Stimulated activated CD8-positive, alpha-beta memory T cell treated with anti-CD3 and anti-CD28 coated beads, Interleukin-4, amount 100 ng/mL, for 1 hour (primary cell): ENCODE measurements at places on chromosomes 7 and 10.

GRCh38 chr7:68720697-68721096 lies 877.6 kb upstream of the AUTS2 start:
- DNase-seq = no peak

- no peak for DNase-seq
Observed at GRCh38 chr10:69004821-69005220, 16.2 kb downstream of the KIFBP start.

GRCh38 chr10:51640120-51640819 lies 59.1 kb downstream of the CSTF2T start:
- no peak for DNase-seq

- DNase-seq = peak; percentile 8
Observed at GRCh38 chr10:6347391-6347951, 144.7 kb downstream of the PFKFB3 start.

DNA sequence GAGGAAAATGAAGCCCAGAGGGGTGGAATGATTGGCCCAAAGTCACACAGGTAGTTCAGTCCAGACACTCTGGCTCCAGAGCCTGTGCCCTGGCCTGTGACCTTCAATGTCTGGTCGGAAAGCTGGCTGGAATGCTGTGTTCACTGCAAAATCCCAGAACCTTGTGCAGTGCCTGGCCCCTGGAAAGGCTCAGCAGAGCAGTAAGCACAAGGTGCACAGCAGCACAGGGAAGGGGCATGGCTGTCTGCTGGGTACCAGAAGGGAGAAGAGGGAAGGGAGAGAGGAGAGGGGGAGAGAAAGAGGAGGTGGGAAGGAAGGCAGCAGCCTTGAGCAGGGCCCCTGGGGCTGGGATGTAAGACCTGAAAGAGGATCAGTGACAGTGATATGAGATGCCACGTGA lies 28.4 kb upstream of the C10orf71 start:
- DNase-seq = no peak

DNA sequence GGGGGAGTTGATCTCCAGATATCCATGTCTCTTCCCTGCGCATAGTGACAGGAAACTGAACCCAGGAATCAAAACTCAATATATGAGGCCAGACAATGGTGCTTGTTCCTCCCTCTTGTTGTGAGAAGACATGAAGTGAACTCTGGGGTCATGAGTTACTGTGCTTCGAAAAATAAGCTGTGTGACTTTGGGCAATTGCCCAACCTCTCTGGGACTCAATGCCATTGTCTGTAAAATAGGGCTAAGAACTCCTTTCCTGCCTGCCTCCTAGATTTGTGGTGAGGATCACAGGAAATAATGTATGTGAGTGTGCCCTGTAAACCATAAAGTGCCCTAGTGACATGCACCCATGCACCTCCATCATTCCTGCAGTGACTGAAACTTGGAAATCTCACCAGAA lies 48.4 kb downstream of the SYPL1 start:
- no peak for DNase-seq

- DNase-seq = no peak
Observed at GRCh38 chr7:24825381-24825794, 68.1 kb upstream of the GSDME start.

DNA sequence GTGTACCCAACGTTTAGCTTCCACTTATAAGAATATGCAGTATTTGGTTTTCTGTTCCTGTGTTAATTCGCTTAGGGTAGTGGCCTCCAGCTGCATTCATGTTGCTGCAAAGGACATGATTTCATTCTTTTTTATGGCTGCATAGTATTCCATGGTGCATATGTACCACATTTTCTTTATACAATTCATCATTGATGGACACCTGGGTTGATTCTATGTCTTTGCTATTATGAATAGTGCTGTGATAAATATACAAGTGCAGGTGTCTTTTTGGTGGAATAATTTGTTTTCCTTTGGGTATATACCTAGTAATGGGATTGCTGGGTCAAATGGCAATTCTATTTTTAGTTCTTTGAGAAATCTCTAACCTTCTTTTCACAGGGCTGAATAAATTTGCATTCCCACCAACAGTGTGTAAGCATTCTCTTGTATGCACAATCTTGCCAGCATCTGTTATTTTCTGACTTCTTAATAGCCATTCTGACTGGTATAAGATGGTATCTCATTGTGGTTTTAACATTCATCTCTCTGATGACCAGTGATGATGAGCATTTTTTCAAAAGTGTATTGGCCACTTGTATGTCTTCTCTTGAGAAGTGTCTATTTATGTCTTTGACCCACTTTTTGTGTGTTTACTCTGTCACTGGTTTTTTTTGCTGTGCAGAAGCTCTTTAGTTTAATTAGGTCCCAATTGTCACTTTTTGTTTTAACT lies 72.5 kb upstream of the CC2D2B start:
- DNase-seq = no peak

DNA sequence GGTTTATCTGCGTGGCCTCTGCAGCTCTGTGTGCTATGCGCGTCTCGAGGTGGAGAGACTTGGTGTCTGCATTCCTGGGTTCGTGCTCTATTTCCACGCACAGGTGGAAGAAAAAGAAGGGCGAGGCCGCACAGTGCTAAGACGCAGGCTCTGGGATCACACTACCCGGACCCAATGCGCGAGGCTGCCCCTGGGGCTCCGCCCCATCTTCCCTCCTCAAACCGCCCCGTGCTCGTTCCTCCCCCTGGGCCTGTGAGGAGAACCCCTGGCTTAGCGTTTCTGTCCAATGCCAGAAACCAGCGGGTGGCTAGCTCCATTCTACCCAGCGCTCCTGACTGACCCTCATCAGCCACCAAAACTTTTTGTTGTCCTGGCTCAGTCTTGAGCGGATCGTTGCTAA lies 143.1 kb downstream of the DYNC2I1 start:
- no peak for DNase-seq

- no peak for DNase-seq
Observed at GRCh38 chr7:149800169-149800555, 26.8 kb upstream of the ZNF467 start.

GRCh38 chr10:99849536-99849935 lies 67.1 kb downstream of the ABCC2 start:
- DNase-seq = no peak

- DNase-seq = no peak
Observed at GRCh38 chr10:48336978-48337599, 30.6 kb downstream of the MAPK8 start.

DNA sequence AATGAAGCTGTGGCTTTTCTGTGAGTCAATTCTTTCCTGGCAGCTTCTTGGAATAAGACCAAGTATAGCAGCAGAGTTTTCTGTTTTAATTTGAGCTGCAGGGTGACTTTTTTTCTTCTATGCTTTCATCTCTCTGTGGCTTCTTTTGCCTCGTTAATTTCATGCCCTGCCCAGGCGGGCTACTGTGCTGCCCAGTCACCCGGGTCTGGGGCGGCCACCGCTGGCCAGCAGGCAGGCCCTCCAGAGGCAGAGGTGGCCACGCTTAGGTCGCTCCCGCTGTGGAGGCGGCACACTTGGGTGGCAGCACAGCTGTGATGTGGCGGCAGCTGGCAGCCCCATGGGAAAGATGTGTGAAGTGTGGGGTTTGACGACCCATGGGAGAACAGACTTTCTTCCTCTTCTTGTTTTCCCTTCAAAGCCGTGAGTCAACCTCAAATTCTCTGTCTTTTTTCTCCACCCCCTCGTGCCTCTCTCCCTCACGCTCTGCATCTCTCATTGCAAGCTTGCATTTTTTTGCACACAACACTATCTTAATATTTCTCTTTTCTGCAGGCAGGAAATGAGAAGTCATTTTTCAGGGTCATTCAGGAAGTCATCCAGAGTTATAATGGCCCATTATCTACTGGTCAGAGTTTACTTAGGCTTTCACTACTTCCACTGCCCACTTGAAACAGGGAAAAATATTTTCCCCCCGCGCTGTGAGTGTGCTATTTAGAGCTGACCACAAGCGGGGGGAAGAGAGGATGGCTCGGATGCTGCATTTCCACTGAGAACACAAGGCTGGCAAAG lies 67.8 kb downstream of the EGFR start:
- no peak for DNase-seq

- DNase-seq = no peak
Observed at GRCh38 chr10:80701706-80702105, 164.0 kb downstream of the SH2D4B start.

GRCh38 chr7:75721426-75721825 lies 17.3 kb downstream of the HIP1 start:
- no peak for DNase-seq

GRCh38 chr7:28245123-28245878 lies 64.7 kb upstream of the JAZF1 start:
- no peak for DNase-seq

- DNase-seq = no peak
Observed at GRCh38 chr10:74708246-74708645, 118.2 kb upstream of the KAT6B start.

DNA sequence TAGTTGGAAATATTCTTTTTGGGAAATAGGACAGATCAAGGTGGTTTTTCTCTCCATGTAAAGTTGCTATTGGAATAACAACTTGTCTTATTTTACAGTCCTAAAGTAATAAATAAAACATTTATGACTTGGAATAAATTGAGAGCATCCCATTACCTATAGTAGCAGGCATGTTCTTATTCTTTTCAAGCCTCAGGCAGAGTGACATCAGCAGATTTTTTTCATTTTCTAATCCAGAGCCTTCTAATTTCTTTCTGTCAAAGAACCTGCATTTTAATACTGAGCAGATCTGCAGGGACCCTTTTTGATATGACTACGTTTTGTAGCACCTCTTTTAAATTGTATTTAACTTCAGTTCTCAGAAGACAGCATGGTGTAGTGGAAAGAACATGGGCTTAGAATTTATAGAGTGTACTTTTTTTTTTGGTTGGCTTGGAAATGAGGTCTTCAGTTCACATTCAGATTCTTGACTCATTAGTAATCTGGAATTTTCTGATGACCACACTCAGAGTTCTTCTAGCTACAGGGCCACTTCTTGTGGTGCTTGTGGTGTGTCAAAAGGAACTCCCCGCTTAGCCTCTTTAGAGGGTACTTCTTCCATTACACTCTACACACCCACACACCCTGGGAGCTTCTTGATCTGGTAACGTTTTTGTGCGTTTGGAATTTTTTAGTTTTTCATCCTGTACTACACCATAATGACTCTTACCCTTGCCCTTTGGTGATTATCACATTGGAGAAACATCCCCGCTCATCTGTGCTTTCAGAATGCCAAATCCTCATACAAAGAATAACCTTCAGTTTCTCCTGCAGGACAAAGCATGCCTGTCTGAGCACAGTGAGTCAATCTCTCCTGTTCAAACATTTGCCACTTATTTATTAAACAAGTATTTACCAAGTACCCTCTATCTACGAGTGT lies 34.6 kb downstream of the AGK start:
- no peak for DNase-seq

GRCh38 chr7:116741625-116742316 lies 69.8 kb downstream of the MET start:
- DNase-seq = no peak

GRCh38 chr7:2495418-2496299 lies 19.5 kb upstream of the GRIFIN start:
- DNase-seq = no peak

DNA sequence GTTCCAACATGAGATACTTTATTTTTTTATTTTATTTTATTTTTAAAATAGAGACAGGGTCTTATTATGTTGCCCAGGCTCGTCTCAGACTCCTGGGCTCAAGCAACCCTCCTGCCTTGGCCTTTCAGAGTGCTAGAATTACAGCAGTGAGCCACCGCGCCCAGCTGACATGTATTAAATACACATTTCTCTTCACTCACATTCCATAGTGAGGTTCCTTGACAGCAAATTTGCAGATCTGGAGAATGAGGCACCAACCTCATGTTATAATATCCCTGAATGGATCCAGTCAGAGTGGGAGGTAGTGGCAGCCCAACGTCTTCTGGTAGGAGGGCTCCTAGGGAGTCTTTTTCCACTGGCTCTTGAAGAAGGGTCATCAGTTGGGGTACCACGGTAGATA lies 46.1 kb downstream of the OGDH start:
- no peak for DNase-seq

GRCh38 chr7:27409776-27410175 lies 167.2 kb downstream of the EVX1 start:
- DNase-seq = no peak

DNA sequence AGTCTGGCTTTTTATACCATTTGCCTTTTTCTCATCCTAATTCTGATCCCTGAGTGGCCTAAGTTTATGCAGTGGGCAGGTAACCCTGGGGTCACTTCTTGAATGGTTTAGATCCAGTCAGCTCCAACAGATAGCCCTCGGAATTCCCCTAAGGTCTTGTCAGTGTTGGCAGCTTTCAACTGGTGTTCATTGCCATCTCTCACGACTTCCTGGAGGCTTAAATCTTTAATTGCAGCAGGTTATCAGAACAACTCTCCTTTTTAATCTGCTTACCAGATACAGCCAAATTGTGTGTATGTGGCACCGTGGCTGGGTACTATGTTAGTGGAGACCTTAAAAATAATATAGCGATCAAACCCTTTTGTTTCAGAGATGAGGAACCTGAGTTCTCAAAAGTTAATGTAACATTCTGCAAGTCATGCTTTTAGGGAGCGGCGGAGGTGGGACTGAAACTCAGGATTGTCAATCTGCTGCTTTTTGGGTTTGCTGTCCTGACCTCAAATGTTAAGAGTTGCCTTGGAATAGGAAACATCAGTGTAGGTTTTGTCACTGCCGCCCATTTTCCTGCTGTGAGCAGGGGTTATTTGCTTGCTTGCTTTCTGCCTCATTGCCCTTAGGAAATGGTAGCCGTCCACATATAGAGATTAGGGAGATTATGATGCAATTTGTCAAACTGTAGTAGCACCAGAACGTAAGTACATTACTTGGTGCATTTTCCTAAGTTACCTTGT lies 818 bp downstream of the DLD start:
- no peak for DNase-seq

DNA sequence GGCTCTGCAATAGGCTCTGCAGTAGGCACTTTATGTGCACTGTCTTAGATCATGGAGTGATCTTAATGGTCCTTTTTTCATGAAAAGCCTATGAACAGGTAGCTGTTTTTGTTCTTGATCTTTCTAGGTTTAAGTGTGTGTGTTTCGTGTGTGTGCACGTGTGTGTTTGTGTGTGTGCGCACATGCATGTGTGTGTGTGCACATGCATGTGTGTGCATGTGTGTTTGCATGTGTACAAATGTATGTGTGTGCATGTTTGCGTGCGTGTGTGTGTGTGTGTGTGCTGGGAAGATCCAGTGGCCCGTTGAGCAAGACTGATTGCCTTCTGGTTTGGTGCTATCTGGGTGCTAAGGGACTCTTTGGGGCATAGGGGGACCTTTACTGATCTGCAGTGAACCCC lies 334.8 kb downstream of the GLRX3 start:
- no peak for DNase-seq

GRCh38 chr7:22654831-22655230 lies 72.2 kb upstream of the IL6 start:
- DNase-seq = no peak

DNA sequence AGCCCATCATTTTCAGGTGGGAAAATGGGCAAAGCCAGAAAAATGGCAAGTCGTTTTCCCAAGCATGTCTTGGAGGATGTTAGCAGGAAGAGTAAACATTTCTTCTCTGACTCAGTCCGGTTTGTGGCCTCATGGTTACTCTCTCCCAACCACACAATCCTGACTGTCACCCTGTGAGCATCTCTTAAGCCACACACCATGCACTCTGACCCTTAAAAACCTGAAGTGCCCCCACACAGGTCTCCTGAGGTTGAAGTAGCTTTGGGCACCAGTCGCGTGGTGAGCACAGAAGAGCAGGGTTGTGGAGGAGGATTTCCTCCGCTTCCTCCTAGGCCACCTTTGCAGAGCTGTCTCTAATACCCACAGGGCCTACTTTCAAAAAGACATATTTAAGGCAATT lies 387.3 kb upstream of the NPVF start:
- no peak for DNase-seq

- no peak for DNase-seq
Observed at GRCh38 chr10:964988-965417, 23.2 kb upstream of the GTPBP4 start.
